ENCODE measurements at places on chromosomes 1 and 21. TPM values are rescaled to one million over a fixed set of nuclear protein-coding genes. Genes with fewer than 3 reads are reported as not detected.
A peak's percentile ranks its signal among the peaks of the same experiment; 100 is the strongest.

- DNase-seq = peak; percentile 89
These were observed 205.0 kb downstream of the HIVEP3 start for GRCh38 chr1:41713557-41714327.

OR14K1 gene
- not detected for total RNA-seq

DNA sequence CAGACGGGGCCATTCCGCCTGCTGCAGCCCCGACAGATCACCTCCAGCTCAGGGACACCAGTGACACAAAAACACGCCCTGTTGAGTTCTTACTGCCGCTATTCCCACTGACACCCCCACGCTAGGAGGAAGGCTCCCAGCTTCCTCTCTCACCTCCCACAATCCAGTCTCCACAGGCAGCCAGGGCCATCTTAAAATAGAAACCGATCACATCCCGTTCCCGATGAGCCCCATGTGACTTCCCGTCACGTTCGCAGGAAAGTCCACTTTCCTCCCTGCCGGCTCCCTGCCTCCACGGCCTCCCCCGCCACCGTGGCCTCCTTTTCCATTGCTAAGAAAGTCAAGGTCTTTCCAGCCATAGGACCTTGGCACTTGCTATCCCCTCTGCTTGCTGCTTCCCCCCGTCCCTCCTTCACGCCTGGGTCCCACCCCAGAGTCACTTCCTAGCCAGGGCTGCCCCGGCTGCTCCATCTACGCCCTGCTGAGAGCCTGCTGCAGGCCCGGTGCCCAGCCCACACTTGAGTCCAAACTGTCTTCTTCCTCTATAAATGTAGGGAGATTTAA is 24.0 kb upstream of the DDOST start:
- no peak for DNase-seq

GRCh38 chr1:14613926-14614325 is 15.4 kb downstream of the KAZN start:
- no peak for DNase-seq

KIF21B gene
- 1.2 TPM for total RNA-seq

SNX7 gene
- total RNA-seq = 62.8 TPM

SPATA46 gene
- total RNA-seq = not detected

DNA sequence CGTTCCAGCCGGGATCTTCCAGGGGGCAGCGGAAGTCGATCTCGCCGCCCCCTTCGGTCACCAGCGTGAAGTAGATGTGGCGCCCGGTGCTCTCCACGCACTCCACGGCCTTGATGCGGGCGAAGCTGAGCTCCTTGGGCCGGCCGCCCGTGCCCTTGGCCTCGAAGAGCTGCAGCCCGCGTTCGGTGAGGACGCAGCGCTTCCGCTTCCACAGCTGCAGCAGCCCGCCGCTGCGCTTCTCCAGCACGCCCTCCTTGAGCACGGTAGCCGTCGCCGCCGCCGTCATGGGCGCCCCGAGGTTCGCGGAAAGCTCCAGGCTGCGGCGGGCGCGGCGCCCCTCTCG is 516 bp downstream of the PHLDA3 start:
- peak; percentile 39 for DNase-seq

DNA sequence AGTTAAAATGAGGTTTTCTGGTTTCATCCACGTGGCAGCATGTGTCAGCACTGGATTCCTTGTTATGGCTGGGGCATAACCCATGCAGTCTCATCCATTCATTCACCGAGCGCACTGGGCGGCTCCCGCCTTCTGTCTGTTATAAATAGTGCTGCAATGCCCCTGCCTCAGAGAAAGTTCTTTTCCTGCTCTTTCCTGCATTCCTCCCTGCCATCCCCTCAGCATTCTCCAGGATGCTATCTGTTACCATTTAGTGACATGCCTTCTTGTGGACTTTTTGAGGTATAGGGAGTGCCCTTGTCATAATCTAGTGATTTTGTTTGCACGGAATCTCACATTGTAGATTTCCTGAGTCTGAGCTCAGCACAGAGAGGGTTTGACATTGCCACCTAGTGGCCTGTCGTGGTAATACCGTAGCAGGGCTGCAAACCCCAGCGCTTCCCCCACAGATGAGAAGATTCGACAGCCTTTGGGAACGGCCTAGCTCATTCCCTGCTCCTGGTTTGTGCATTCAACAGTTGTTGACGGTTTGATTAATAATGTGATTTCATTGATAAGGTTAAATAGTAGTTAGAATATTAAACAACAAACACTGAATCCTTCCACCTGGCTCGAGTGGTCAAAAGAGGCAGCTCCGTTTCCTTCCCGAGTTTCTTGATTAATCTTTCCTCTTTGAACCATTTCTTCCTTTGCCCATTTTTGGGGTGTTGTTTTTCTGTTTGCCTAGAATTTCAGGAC is 46.3 kb downstream of the UMODL1 start:
- peak; percentile 74 for DNase-seq

GRCh38 chr21:44972301-44972814 is 32.5 kb downstream of the SLX9 start:
- DNase-seq = no peak

DNA sequence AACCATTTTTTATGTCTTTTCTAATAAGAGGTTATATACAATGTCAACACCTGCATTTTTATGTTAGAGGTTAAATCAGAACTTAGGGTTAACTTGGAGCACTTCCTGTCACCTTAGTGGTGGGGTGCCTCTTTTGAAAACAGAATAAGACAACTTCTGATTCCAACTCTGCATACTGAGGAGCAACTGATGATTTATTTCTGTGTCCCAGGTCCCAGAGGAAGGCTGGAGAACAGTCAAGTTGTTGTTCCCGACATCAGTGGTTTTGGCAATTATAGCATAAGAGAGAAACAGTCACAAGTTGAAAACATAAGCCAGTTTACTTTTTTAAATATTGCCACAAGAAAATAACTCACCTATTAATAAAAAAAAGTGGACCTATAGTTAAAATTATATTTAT is 871.0 kb upstream of the ADAMTS5 start:
- DNase-seq = no peak

- peak; percentile 73 for DNase-seq
These were observed 920 bp downstream of the MTHFR start for GRCh38 chr1:11804666-11805421.
